ENCODE measurements at places on chromosomes 11 and 22. TPM values are rescaled to one million over a fixed set of nuclear protein-coding genes. Genes with fewer than 3 reads are reported as not detected.

GRCh38 chr22:46251266-46251665 lies 1.2 kb upstream of the CDPF1 start:
- DNase-seq: no peak

- no peak for DNase-seq
These were observed 278.5 kb upstream of the CCDC179 start for GRCh38 chr11:23138761-23139160.

DNA sequence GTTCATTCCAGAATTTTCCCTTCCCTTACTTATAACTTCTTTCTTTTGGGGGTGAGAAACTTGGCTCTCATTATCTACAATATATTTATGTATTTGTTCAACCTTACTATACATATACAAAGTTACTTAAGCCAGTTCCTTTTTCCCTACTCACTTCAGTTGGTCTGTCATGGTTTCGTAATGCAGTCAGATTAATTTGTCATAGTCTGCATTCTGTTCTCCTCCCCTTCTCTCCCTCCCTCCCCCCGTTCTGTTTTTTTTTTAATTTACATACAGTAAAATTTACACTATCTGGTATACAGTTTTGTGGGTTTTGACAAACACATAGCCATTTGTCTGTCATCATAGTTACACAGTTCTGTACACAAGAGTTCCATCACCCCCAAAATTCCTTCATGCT lies 71.8 kb upstream of the ADORA2A start:
- DNase-seq: no peak

DNA sequence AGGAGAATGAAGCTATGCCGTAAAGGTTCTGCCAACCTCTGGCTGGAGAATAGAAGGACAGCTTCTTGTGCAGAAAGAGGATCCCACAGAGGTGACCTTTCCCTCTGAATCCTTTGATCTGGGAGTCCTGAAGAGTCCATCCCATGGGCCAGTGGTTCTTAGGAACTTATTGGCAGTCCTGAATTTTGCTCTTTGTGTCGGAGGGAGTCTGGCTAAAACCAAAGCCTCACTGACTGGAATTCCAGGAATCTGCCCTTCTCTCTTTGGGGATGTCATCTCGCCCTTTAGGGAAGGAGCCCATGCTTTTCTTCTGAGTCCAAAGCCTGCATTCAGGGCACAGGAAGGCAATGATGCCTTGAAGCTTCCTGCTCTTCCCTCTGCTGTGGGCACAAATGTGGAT lies 45.5 kb downstream of the PKNOX2 start:
- no peak for DNase-seq

The OR10V1 gene
- total RNA-seq: not detected

GRCh38 chr22:19962909-19963806 lies 21.5 kb upstream of the TXNRD2 start:
- DNase-seq: no peak

- DNase-seq: no peak
These were observed 17.5 kb downstream of the PDGFD start for GRCh38 chr11:104146421-104146820.
